Brain pericyte (primary cell): ENCODE measurements at places on chromosomes 5 and 9.

GRCh38 chr9:76817489-76817888 lies 53.3 kb downstream of the PCA3 start:
- DNase-seq: no peak

DNA sequence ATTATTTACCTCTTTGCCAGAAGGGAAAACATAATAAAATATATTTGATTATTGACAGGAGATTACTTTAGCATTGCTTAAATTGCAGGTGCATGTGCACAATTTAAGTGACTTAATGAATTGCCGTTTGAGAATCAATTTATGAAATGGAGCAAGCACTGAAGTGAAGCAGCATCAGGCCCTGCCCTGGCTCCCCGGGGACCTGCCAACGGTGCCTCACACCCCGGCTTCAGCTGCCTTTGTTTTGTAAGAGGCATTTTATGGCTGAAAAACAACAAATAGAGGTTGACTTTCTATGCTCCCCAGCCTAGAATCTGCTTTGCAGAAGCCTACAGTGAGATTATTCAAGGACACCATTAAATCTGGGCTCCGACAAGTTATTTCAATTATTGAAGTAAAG lies 359.1 kb upstream of the IRX4 start:
- no peak for DNase-seq

DNA sequence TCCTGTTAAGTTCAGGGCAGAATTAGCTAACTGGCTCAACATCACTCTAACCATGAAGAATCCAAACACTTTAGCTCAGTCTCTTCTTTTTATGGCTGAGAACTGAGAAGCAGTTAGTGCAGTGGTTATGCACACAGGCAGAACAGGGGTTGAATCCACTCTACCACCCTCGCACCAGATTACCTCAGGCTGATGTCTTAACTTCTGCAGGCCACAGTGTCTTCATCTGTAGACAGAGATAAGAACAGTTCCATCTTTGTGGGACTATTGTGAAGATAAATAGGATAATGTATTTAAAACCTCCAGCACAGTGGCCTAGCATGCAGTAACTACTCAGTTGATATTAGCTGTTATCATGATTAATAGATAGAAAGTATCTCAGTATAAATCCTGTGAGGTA lies 54.8 kb downstream of the FAM114A2 start:
- DNase-seq: no peak

DNA sequence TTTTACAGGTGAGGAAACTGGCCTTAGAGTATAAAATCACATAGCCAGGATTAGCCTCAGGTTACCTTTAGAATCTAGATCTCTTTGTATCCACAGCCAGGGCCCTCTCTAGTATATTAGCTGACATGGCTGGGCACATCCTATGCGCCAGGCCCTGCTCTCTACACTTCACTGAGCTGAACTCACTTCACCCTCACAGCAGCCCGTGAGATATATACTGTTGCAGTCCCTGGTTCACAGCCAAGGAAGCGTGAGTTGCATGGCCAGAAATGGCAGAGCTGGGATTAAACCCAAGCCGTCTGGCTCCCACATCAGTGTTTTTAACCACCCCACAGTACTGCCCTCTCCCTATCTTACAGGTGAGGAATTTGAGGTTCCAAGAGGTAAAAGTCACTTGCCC lies 58.4 kb downstream of the DAB2IP start:
- no peak for DNase-seq

DNA sequence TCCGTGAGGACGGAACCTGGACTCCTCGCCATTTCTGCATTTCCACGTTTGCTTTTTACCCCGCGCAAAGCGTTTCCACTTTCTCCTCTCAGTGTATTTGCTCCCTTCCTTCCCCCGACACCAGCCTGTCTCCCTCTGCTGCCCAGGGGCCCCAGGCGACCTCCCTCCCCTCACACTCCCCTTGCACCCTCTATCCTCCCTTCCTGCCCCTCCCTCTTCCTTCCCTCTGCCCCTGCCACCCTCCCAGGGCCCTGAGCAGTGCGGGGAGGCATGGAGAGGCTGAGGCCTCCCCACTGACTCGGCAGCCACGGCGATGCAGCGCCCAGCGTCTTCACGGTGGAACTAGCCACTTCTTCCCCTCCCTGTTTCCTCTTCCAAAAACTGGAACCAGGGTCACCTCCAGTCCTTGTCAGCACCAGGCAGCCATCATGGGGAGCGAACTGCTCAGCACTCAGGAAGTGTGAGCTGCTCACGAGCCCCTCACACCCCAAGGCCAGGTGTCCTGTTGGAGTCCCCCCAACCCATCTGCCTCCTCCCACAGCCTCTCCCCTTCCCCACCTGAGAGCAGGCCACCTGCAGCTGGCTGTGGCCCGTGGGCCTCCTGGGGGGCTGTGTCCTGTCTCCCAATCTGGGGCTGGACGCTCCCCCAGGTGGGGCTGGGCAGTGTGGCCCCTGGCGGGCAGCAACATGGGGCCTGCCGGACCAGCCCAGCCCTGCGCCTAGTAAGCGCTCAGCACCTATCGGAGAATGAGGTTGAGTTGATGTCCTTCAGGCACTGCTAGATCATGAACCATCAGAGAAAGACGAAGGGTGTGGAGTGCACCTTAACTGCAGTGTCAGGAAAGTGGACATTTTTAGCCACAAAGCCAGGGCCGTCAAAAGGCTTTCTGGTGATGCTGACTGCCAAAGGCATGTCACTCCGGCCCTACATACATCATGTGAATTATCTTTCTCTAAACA lies 17.5 kb downstream of the UBE2QL1 start:
- DNase-seq: no peak

DNA sequence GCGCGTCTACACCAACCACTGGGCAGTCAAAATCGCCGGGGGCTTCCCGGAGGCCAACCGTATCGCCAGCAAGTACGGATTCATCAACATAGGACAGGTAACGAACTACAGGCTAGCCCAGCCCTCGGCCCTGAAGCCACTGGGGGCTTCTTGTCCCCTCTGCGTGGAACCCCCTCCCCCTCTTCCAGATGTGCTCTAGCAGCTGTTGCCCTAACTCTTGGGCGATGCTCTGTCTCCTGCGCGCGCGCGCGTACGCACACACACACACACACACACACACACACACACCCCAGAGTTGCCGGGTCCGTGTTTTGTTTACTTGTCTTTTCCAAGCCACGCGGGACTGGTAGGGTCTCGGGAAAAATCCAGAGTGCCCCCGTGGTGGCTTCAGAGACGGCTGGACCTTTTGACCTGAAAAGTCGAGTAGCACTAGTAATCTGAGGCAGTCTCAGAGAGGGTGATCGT lies 836 bp downstream of the PCSK5 start:
- DNase-seq: no peak

DNA sequence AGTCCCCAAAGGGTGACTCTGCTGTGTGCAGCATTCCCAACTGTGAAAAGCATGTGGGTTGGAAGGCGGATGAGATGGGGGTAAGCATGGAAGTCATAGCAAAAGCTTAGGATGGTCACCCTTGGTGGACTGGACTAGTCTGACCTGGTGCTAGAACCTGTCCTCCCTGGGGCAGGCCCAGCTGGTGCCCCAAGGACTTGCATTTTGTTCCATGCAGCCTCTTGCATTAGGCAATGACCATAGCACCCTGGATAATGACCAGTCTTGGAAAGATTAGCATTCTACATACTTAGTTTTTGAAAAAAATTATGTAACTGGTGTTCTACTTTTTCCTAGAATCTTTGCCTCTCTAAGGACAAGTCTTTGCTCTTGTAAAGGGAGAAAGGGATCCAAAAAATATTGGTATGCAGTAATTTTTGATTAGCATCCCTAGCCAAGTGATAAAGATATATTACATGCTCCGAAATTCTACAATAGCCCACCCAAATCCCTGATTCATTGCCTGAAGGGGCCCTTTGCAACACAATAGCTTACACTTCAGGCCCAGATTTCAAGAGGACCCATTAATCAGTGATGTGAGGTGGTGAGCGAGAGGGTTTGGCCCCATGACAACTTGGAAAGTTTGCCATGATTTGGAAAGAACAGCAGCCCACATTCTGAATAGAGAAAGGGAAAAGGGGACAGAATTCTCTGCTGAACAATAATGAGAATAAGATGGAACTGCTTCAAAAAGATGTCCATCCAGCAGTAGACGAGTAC lies 93.3 kb upstream of the CD180 start:
- DNase-seq: no peak

DNA sequence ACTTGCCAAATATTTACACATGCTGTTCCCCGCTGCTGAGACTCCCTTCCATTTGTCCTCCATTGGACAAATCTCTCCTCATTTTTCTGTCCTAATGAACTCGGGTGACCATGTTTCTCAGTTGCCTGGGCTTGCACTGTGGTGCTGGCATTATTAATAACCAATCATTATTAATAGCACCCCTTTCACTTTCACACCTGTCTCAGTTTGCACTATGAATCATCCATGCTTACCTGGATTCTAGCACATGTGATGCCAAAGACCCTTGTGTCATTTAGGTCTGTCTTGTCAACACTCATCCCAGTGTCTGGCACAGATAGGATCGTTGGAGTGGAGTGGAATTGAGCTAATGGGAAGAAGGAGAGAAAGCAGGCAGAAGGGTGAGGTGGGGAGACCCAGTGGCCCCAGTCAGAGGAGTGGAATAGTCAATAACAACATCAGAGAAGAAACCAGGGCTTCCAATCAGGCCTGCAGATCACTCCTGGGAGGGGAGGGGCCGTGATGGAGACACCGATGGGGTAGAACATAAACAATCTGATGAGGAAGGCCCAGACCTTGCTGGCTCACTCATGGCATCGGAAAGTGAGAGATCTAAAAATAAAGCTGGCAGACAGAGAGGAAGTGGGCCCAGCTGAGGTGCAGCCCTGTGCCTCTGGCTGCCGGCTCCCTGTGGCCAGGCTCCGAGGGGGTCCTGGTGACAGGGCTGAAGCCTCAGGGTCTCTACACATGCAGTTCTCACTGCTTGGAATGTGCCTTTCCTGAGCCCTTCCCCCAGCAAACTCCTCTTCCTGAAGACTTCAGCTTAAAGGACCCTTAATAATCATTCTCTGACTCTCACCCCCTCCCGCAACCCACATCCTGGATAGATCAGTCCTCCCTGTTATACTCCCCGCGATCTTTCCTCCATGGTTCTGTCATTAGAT lies 33.5 kb upstream of the CRB2 start:
- no peak for DNase-seq

- no peak for DNase-seq
Measured at GRCh38 chr5:107389130-107389774, 281.5 kb downstream of the EFNA5 start.

DNA sequence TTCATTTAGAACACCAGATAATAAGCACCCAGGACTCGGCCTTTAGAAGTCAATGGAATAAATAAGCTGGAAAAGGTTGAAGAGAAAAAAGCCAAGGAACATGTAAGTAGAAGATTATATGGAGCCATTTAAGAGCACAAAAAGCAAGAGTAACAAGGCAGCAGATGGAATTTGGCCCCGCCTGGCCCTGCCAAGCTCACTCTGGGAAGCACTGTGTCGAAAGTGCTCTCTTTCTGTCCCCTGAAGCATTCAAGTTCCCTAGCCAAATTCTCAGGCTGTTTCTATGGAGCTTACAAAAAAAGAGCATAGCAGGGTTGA lies 73.0 kb upstream of the GPR151 start:
- no peak for DNase-seq
